Stimulated activated CD4-positive, alpha-beta T cell treated with anti-CD3 and anti-CD28 coated beads, Interleukin-1b, Interleukin-23, amount 100 ng/mL, for 1 hour (primary cell): ENCODE measurements at places on chromosomes 4 and X.

GRCh38 chr4:4200624-4201023 is 26.1 kb downstream of the OTOP1 start:
- DNase-seq: no peak

- DNase-seq: no peak
These were observed 205.4 kb downstream of the SHROOM3 start for GRCh38 chr4:76640353-76640910.

GRCh38 chrX:43961699-43962098 is 11.5 kb downstream of the NDP start:
- no peak for DNase-seq

DNA sequence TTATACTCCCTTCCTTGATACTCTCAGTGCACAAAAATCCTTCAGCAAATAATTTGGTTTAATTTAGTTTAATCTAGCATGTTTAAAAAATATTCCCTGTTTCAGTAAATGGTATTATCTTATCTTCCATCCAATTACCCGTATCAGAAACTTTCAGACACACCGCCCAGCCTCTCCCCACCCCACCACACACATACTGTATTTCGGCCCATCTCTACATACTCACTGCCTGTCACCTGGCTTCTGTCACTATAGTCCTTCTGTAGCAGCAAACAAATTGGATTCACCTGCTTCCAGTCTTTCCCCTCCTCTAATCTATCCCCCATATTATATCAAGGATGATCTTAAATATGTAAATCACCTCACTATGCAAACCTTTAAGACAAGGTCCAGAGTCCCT is 24.8 kb upstream of the GAB1 start:
- no peak for DNase-seq

DNA sequence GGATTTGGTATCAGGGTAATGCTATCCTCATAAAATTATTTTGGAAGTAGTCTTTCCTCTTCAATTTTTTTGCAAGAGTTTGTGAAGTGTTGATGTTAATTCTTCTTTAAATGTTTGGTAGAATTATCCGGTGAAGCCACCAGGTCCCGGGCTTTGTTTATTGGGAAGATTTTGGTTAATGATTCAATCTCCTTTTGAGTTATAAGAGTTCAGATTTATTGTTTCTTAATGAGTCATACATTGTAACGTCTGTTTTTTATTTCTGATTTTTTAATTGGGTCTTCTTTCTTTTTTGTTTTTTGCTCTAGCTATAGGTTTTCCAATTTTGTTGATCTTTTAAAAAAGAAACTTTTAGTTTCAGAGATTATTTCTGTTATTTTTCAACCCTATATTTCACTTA is 412.3 kb downstream of the PDGFC start:
- DNase-seq: no peak

- no peak for DNase-seq
These were observed 87.5 kb upstream of the UXT start for GRCh38 chrX:47746446-47746845.

DNA sequence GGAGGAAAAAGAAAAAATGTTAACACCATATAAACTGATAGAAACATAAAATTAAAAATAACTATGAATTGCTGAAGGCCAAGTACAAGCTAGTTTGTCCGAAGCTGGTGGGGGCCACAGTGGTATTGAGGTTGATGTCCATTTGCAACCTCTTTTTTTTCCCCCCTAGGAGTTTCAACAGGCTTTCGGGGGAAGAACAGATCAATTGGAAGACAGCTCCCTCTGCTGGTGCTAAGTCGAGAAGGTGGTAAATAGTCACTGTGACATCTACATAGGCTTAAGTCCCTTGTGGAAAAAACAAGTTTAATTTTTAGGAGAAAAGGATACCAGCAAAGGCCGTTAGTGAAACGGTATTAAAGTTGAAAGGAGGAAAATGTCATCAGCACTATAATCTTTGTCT is 115.7 kb upstream of the ZXDA start:
- peak; percentile 1 for DNase-seq

GRCh38 chr4:77800483-77801259 is 18.5 kb downstream of the CNOT6L start:
- DNase-seq: no peak

DNA sequence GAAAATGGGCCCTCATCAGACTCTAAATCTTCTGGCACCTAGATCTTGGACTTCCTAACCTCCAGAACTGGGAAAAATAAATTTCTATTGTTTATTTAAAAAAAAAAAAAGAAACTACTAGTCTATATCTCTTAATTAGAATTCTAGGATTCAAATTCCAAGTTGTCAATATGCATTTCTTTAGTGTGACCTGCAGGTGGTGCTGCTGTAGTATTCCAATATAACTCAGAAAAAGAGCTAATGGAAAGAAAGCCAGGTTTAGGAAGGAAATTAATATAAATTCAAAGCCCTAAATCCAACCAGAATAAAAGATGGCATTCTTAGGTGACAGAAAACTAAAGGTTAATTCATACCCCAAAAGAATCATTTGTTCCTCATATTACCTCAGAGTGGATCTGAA is 80.0 kb upstream of the NALF2 start:
- DNase-seq: no peak

- DNase-seq: no peak
These were observed 64.8 kb downstream of the NELFA start for GRCh38 chr4:1943928-1944327.

DNA sequence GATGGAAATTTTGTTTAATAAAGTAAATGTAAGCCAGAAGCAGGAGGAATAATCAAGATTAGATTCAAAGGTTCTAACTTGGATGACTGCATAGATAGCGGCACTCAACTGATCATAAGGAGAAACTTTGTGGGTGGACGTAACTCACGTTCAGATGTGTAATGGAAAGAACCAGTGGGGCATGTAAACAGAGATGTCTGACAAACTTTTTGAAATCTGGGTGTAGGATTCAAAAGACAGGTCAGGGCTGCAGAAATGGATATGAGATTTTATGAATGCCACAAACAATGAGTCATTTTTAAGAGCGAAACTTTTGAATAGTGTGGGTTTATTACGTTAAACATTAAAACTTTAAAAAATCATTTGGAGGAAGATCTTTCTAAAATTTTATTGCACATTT is 375.6 kb downstream of the GBA3 start:
- DNase-seq: no peak

DNA sequence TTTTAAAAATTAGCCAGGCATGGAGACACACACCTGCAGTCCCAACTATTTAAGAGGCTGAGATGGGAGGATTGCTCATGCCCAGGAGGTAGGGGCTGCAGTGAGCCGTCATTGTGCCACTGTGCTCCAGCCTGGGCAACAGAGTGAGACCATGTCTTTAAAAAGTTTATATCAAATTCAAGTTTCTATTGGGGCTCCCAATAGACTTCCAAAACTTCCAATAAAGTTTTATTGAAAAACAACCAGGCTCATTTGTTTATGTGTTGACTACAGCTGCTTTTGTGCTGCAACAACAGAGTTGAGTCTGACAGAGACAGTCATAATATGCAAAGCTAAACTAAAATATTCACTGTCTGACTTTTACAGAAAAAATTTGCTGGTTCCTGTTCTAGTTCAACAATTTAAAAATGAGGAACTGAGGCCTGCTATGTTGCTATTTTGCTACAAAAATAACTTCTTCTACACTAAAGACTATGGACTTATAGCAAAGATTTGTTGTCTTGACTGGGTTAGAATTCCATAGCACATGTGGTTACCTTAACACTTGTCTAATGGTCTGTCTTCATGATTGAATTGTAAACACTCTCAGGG is 63.3 kb upstream of the RELL1 start:
- DNase-seq: no peak

DNA sequence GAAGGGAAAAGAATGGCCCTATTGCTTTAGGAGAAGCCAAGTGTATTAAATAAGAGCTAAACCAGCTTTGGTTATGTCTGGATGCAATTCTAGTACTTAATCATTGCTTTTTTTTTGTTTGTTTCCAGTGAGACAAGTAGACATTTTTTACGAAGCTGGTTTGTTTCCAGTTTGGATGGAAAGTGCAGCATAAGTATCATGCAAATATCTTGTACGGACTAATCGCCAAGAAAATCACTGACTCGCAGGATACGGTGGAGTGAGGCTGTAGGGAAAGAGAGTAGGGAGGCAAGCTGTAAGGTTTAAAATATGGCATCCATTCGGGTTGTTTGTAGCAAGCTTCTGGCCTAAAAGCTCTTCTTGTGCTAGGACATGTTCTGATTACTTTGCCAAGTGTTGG is 64.8 kb downstream of the HPGD start:
- no peak for DNase-seq

DNA sequence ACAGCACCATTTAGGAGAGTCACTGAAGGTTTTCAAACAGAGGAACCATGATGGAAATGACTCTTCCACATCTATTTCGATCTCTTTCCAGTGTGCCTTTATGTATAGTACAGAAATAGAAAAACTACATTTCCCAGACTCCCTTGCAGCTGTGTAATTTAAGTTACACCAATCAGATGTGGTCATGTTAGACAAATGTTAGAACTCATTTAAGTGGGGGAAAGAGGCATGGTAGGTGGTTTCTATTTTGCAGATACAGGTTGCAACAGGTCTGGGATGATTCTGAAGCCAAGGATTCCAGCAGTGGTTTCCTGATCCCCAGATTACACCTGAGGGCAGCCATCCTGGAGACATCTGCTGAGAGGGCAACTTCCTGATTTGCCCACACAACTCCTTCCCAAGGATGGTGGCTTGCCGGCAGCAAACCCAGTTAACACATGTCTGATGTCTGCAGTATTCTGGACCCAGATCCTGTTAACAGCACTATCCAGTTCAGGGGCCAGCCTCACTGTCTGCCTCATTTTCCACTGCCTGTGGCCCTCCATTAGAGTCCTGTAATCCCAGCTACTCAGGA is 38.7 kb upstream of the PDK3 start:
- DNase-seq: no peak

DNA sequence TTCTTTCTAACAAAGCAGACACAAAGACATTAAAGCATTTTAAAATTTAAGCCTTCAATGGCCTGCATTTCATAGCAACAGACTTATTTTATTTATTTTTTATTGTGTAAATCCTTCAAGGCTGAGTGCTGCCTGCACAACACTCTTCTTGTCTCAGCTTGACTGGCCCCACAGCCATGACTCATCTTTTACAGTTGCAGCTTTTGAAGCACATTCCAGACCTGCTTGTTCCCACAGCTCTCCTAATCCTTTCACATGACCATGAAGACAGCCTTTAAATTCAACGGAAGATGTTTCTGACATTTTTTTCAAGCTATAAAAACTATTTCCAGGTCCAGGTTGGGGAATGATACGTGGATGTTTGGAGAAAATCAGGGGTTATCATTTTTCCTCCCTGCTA is 276.9 kb upstream of the TACR3 start:
- DNase-seq: no peak

- DNase-seq: no peak
These were observed 24.8 kb upstream of the FAM193A start for GRCh38 chr4:2511645-2512131.

DNA sequence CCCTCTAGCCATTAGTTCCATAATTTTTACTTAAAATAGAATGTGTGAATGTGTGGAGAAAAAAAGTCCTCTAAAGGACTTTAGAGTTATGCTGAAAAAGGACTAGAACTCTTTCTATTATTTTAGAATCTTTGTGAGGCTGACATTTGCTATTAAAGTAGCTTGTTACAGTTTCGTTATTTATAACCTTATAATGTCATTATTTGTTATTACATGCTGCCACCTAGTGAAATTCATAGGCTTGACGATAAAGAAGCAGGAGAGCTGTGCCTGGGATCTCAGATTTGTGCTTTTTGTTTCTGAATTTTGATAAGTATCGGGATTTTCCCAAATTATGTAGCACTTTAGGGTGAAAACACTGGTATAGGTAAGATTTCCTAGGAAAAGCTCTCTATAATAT is 38.5 kb upstream of the TAPT1 start:
- DNase-seq: no peak

DNA sequence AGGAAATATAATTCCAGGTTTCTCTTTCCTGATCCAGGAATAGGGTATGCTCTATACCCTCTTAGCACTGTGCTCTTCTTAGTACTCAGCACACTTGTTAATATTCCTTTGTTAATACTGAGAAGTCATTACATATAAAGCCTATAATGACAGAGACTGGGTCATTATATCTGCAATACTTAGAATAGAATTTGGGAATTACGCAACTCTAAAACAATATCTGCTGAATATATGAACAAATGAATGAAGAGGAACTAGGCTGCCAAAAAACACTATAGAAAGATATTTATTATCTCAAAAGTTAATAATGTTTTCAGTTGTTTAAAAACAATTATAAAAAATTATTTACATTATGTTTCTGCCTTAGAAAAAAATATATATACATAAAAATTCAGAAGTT is 36.4 kb upstream of the ANKRD50 start:
- DNase-seq: no peak

DNA sequence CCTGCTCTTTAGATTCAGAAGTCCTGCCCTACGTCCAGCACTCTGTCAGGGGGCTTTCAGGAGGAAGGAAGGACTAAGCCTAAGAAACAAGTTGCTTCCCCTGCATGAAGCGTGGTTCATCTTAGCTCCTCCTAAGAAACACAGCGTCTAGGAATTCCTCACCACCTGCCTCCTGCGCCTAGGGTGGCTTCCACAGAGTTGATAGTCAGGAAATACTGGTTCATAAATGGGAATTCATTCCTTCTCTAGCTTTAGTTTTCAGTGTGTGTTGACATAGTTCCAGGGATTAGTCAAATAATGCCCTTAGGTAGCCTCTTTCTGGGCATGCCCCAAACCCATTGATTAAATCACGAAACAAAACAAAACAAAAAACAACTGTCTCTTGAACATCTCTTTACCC is 1.7 kb upstream of the MXRA5 start:
- no peak for DNase-seq

DNA sequence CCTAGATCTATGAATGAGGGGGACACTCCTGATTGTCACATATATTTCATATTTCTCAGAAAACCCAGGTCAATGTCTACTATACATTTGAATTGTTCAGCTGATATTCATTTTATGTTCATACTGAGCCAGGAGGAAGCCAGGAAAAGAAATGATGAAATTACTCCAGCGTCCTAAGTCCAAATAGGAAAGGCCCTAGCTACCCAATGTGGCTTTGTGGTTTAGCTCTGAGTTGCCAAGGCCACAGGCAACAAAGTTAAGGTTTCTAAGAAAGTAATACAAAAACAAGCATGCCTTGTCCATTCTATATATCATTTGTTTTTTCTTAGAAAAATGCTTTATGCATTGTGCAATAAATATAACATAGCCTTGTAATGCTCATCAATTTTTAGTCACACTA is 4.5 kb upstream of the CSN2 start:
- no peak for DNase-seq
